Caudate nucleus (tissue), 63 donors: ENCODE measurements at places on chromosomes 12 and 14.
A peak's percentile ranks its signal among the peaks of the same experiment; 100 is the strongest.

DNA sequence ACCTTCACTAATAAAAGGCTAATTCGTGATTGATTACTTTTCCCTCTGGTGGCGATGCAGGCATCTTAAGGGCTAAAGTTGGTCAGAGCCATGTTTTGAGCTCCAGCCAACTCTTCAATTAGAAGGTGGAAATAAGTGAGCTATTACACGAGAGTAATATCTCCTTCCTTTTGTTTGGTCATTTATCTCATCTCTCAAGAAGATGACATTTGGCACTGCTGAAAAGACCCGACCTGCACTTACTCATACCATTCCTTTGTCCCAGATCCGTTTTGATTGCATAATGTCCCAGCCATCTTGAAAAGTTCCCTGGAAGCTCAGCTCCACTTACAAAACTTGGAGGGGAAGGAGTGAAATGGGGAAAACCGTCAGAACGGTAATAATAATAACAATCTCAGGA lies 316.2 kb downstream of the VRK1 start:
- no peak for DNase-seq

DNA sequence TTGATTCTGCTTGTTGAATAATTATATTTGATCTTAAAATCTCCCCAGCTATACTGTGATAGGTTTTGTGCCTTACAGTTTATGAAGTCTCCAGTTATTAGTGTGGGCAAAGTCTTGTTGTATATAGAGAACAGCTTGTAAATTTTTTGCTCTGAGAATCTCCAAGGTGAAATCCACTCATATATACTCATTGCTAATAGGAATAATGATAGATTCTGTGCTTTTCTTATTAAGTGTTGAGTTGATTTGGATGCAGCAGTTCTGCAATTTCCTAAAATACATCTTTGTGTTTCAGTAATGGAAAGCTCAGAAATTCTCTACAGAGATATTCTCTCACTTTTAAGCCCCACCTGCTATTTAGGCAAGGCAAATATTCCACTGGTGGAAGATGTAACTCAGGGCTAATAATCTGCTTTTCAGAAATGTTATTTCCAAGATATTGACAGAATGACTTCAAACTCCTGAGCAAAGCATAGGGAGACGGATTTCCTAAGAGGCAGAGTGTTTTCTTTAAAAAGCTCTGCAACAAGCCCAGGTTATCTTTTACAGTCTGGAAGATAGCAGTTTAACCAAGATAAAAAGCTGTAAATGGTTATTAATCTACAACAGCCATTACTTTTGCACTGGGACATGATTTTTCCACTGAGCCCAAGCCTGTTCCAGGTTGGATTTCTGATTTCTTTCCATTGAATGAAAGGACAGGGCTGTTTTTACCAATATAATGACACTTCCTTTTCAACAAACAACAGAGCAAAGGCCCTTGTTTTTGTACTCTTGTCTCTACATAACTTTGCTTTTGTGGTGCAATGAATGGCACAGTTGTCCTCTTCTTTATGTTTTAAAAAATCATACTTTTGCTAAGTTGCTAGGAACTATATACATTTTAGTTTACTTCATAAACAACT lies 239.9 kb upstream of the ATP2B1 start:
- DNase-seq: no peak

GRCh38 chr12:111699-112493 lies 45.3 kb downstream of the IQSEC3 start:
- no peak for DNase-seq

GRCh38 chr14:100593751-100594624 lies 6.8 kb upstream of the BEGAIN start:
- DNase-seq: no peak

DNA sequence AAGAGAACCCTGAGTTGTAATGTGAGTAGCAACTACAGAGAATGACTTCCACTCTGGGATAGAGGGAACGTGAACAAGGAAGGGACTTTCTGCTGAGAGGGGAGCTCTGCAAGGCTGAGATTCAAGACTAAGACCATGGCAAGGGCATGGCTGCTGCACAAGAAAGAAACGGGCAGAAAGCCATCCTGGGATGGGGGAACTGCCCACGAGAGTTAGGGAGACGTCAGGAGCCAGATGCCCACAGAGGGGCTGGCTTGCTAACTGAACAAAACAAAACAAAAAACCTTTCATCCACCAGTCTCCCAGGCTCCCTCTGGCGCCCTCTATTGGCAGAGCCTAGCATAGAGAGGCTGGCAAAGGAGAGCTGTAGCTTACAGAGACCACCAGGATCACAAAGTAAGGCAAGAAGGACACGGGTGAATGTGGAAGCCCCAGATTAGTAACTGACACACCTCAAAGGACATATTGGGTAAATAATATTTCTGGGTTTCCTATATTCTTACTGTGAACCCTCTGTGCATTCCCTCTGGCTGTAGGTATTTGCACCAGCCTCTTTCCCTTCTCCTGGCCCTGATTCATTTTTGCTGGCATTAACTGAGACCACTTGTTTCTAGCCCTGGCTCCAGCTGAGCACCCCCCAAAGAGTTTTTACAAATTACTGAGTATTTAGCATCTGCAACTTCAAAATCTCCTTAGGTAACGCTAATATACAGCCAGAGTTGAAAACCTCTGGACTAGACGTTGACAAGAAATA lies 338.3 kb downstream of the EMP1 start:
- DNase-seq: peak; percentile 71

- DNase-seq: no peak
Observed at GRCh38 chr12:29152223-29152868, 3.3 kb downstream of the FAR2 start.

DNA sequence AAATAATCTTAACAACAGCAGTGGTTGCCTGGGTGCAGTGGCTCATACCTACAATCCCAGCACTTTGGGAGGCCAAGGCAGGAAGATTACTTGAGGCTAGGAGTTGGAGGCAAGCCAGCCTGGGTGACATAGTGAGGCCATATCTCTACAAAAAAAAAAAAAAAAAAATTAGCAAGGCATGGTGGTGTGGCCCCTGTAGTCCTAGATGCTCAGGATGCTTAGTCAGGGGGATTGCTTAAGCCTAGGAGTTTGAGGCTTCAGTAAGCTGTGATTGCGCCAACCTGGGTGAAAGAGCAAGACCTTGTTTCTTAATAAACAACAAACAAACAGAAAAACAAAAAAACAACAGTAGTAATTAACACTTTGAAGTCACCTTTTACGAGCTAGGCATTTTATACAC lies 642 bp upstream of the ACSM4 start:
- no peak for DNase-seq

DNA sequence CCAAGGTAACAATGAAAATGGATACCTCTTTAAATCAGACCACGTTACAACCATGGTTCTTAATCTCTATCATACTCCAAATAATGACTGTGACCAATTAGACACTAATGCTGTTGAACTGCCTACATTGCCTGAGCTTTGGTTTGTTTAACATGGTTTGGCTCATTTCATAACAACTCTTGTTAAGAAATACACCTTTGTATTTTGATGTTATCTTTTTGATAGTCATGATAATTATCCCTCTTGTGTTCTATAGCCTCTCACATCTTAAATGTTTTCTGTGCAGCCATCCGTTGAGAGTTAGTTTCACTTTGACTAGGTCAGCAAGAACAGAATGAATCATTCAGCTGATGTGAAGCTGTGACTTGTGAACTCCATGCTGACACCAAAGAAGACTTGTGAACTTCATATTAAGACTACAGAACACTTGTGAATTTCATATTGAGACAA lies 75.5 kb upstream of the RERGL start:
- no peak for DNase-seq

- no peak for DNase-seq
Observed at GRCh38 chr14:74083784-74084276, 423 bp downstream of the ALDH6A1 start.

- no peak for DNase-seq
Observed at GRCh38 chr12:121279507-121279915, 17.0 kb downstream of the CAMKK2 start.

DNA sequence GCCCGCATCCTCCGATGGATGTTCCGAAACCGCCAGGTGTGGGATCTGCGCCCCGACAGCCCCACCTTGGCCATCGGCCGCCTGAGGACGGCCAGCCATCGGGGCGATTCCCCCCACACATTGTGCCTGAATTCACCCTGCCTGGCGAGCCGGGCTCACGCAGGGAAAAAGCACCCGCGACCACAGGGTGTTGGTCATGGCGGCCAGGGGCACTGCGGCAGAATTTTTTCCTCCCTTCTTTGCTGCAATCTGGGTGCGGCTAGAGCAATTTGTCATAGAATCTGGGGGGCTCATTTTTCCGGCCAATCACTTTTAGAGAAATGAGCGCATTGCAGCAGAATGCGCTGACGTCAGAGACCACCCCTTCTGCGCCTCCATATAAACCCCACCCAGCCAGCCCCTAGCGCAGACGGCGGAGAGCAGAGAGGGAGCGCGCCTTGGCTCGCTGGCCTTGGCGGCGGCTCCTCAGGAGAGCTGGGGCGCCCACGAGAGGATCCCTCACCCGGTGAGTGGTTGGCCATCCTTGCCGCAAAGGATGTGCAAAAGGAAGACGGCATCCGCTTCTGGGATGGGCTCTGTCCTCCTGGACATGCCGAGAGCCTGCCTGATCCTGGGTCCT lies at the start of gene MEG3:
Gene MEG3 (plus strand): TSS at position 406 of the 619 bp plus-strand sequence.
- DNase-seq: no peak

DNA sequence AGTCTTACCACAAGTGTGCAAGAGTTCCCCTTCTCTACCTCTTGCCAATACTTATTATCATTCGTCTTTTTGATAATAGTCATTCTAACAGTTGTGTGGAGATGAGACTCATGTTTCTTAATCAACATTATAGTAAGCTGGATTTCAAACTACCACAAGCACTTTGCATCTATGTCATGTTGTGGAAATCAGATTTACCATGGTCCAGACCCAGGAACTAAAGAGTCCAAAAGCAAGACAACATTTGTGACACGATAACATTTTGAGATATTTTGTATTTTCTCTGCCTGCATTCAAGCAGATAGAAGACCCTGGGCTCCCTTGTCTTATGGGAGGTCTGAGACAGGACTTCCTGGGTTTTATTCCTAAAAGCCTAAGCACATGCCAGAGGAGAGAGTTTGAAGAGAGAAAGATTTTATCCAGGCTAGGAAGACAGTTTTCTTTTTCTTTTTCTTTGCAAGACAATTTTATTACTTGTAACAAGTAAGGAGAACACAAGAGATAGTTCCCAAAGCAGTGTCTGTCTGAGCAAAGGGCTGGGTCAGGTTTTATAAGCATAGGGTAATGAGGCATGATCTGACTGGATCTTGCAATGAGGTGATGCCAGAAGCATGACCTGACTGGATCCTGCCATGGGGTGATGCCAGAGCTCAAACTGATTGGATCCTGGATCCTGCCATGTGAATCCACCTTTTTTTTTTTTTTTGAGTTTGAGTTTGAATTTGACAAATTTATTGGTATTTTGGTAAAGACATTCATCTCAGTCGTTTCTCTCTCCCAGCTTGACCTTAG lies 180.5 kb upstream of the HMGA2 start:
- no peak for DNase-seq

DNA sequence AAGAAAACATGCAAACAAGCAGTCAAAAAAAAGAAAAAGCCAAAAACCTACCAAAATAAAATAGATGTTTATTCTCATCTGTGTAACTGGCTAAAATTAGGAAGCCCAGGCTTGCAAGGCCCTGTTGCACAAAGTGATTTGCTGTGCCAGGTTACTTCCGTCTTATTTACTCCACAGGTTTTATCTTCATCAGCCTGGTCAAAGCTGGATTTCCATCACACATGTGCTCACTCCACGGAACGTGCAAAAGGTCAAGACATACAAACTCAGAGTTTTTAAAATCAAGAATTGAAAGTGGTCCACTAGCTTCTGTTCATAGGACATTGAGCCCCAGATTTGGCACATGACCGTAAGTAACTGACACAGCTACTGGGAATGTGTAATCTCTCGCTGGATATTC lies 14.8 kb downstream of the KCNJ8 start:
- no peak for DNase-seq

DNA sequence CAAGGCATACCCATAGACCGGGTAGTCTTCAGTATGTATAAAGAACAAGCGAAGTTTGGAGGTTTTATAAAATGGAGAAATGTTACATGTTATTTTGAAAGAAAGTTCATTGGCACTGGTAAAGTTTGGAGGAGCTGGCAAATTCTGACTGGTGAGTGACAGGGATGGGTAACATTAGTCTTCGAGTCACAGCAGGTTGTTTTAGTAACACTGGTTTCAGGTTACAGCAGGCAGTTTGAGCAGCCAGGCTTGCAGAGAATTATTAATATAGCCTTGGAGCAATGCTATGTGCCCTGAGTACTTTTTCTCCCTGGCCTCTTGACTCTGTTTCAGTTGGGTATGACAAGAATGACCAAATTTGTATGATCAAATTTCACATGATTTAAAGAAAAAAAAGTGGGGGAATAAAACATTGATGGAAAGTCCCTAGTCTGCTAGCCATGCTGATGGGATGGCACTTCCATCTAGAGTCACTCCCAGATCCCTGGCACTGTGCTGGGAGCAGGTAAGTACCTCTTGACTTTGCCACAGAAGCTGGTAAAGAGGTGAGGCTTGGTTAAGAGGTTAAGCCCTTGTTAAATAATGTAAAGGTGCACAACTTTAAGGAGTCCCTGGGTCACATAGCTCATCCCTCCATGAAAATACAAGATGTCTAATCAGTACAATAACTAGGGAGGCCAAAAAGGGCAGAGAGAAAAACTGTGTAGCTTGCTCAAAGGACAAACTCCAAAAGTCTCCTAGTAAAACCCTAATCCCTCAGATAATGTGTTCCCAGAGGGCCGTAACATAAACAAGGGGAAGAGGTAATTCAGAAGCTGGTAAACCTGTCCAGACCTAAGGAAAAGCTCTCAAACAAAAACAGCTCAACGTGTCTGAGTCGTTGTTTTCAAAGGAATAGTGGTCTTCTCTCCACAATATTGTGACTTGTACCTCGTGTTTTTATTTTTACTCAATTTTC lies 12.7 kb upstream of the SVOP start:
- no peak for DNase-seq

GRCh38 chr14:80718940-80719339 lies 222.6 kb downstream of the CEP128 start:
- no peak for DNase-seq

GRCh38 chr12:122040579-122041386 lies 19.1 kb downstream of the BCL7A start:
- DNase-seq: no peak

GRCh38 chr12:93602897-93603668 lies 30.6 kb downstream of the SOCS2 start:
- no peak for DNase-seq

GRCh38 chr12:12447236-12447635 lies 90.4 kb downstream of the BORCS5 start:
- no peak for DNase-seq

DNA sequence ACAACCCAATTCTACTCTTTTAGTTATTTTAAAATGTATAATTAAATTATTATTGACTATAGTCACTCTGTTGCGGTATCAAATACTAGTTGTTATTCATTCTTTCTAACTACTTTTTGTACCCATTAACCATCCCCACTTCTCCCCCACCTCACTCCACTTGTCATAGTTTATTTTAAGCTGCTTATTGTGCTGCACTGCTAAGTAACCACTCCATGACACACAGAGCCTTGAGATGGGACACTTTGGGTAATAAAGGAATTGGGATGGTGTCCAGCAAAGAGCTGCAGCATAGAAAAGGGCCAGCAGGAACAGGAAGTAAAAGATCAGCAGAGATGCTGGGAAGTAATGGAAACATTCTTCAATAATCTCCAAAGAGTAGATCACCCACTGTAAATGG lies 123.0 kb downstream of the RPS29 start:
- no peak for DNase-seq

GRCh38 chr14:91315844-91316267 lies 71.4 kb upstream of the GPR68 start:
- no peak for DNase-seq
